ENCODE measurements at places on chromosomes 1 and 21.

- DNase-seq: peak; percentile 93
Observed at GRCh38 chr1:181087400-181087901, 1.0 kb upstream of the IER5 start.

DNA sequence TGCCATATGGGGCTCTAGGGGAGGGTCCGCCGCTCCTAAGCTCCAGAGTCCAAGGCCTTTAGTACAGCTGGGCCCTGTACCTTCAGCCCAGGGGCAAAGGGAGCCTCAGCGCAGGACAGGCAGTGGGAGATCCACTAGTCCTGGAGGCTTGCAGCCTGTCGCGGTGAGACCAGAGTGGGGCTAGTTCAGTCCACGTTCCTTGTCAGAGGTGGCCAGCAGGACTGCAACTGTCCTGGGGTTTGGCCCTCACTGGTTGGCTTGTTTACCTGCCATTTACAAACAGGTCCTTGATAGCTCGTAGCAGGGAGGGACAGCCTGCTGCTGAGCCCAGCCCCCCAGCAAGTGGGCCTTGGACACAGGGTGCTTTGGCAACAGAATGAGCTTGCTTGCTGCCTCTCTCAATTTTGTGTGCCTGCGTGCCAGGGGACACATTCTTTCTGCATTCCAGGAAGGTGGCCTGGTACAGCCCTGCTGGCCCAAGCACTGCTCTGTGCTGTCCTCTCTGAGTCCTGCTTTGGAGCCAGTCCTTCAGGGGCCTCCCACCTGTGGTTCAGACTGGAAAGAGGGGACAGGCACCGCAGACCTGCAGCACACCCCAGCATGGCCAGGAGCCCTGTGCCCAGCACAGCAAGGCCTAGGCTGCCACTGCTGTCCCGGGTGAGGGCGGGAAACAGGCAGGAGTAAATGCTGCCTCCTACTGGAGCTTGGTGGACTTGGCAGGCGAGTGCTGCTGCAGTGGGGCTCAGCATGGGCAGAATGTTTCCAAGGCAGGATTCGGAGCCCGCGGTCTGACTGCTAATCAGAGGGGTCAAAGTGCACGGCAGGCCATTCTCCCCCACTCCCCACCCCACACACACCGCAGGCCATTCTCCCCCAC is 15.2 kb downstream of the H6PD start:
- DNase-seq: peak; percentile 17

GRCh38 chr1:3471356-3472087 is 17.1 kb downstream of the ARHGEF16 start:
- DNase-seq: no peak

DNA sequence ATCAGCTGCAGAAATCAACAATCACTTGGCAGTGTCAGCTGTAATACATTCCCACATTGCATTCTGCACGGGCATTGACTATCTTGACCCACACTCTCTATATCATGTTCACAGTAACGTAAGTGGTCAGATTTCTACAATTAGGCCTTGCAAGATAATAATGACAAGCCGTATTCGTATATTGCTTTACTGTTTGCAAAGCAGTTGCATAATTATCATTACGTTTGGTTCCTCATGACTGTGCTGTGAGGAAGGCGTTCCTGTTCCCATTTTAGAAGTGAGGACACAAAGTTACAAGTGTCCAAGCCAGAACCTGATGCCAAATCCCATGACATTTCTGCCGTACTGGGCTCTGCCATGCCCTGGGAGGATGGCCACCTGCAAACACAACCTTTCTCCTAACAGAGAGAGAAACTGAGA is 53.5 kb upstream of the TARBP1 start:
- peak; percentile 68 for DNase-seq

GRCh38 chr1:54883349-54884102 is 3.5 kb downstream of the DHCR24 start:
- DNase-seq: no peak

- DNase-seq: no peak
Observed at GRCh38 chr1:67572594-67573221, 112.3 kb upstream of the GADD45A start.

- DNase-seq: peak; percentile 22
Observed at GRCh38 chr1:42260376-42261070, 74.5 kb downstream of the FOXJ3 start.

- no peak for DNase-seq
Observed at GRCh38 chr1:4656533-4657140, 2.2 kb downstream of the AJAP1 start.

DNA sequence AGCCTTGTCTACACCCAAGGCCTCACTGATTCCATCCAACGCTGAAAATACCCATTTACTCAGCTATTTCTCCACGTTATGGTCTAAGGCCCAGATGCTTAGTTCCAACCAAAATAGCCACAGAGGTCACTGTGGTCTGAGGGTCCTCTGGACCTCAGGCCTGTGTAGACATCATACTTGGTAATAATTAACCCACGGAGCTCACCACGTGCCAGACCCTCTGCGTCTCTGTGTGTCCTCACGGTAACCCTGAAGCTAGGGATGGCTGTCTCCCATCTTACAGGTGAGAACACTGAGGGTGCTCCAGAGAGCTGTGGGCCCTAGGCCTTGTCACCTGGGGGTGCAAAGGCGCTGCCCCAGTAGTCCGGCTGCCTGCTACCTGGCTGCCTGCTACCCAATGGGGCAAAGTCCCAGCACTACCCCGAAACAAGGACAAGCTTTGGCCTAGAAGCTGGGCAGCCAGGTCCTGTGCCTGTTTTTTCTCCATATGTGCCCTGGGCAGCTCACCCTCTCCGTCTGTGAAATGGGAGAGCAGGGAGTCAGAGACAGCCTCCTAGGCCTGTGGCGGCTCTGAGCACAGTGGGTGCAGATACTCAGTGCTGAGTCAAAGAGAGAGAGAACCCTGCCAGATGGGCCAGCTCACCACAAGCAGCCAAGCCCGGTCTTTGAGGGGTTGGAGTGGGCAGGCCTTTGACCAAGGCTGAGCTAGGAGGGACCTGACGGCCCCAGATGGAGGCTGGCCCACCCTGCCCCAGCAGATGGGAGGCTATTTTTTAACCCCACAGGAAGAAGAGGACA is 17.0 kb upstream of the RUNX3 start:
- DNase-seq: no peak

- DNase-seq: peak; percentile 10
Observed at GRCh38 chr1:95002540-95003432, 70.0 kb downstream of the ALG14 start.

All from OCI-M1 (cell line).